ENCODE measurements at places on chromosomes 5 and 9.

GRCh38 chr5:116424951-116425350 lies 149.7 kb downstream of the SEMA6A start:
- DNase-seq: no peak

DNA sequence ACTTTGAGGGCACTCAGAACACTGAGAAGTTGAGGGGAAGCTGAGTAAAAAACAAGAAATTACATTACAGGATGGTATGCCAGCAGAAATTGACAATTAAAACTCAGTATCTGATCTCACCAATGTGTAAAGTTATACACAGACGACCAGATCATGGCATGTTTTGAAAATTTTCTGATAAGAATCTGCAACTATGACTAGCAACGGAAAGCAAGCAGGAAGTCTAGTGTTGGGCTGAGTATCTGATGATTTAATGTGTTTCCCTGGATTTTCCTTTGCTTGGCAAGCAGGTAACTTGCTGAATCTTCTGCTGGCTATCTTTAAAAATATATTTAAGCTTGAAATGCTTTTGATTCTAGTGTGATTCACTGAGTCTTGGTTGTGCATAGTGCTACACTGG lies 5.2 kb upstream of the GCNT4 start:
- no peak for DNase-seq

DNA sequence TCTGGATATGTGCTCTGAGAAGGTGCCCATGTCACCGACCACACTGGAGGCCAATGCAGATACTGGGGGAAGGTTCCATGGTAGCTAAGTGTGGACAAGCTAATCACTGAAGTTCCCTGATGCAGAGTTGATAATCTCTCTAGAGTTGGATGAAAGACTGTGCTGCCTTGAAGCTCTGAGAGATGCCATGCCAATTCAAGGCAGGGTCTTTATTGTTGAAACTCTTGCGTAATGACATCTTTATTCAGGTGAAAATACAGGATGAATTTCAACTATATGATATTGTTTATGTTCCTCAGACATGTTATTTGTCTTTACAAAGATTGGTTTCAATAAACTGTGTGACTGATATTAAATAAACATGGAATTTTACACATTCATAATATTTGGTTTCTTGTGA lies 167.6 kb upstream of the TMEM161B start:
- no peak for DNase-seq

DNA sequence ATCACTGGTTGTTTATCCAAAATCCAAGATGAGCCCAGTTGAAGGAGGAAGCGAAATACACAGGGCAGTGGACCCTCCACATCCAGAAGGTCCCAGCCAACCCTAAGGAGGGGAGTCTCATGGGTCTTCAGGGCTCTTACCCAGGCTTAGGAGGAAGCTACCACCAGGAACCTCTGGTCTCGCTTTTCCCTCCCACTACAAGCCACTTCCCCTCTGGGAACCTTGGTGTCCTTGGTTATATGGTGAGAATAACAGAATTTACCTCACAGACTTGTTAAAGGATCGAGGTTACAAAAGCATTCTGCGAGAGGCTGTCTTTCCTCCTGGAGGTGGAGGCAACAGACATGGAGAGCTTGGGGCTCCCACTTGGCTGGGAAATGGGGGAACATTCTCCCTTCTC lies 3.4 kb downstream of the HIGD2A start:
- no peak for DNase-seq

DNA sequence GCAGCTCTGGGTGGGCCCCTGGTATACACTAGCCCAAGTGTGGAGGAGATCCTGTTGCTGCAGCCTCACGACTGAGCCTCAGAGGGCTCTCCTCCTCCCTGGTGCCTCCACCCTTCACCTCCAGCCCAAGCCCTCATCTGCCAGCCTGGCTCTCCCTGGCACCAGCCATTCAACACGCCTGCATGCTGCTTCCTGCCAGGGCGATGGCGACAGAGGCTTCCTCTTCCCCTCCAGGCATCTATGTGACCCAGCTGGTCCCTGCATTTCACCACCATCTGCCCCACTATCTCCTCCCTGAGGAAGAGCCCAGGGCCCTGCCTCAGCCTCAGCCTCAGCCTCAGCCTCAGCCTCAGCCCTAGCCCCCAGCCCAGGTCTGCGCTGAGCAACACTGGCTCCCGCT lies 54.8 kb upstream of the ANGPTL2 start:
- no peak for DNase-seq

DNA sequence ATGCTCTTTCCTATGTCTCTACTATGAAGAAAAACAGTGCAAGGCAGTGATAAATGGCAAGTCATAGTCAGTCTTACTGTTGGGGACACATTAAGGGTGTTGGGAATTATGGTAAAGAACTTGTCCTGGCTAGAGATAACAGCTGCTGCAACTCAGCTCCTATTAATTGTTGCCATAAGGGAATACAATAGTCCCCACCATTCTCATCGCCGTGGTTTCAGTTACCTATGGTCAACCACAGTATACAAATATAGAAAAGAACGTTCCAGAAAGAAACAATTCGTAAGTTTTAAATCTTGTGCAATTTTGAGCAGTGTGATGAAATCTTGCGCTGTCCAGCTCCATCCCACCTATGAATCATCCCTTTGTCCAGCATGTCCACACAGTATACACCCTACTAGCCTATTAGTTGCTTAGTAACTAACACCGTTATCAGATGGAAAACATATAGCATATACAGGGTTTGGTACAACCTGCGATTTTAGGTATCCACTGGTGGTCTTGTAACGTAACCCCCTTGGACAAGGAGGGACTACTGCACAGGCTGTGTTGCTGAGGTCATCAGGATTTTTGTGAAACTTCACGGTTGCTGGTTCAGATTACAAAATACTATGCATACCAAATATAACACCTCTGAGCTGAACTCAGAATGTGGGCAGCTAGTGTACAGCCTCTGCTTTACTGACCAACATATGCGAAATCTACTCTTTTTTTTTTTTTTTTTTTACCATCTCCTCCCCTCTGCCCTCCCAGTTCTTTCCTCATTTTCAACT lies 53.5 kb downstream of the ZFR start:
- DNase-seq: no peak

DNA sequence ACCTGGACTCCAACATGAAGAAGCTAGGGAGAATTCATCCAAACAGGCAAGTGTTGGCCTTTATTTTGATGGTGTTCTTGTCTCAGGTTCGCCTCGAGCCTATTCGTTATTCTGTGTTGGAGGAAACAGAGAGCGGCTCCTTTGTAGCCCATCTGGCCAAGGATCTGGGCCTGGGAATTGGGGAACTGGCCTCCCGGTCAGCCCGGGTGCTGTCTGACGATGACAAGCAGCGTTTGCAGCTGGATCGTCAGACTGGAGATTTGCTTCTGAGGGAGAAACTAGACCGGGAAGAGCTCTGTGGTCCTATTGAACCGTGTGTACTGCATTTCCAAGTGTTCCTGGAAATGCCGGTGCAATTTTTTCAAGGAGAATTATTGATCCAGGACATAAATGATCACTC lies 367 bp downstream of the PCDHB4 start:
- DNase-seq: no peak

DNA sequence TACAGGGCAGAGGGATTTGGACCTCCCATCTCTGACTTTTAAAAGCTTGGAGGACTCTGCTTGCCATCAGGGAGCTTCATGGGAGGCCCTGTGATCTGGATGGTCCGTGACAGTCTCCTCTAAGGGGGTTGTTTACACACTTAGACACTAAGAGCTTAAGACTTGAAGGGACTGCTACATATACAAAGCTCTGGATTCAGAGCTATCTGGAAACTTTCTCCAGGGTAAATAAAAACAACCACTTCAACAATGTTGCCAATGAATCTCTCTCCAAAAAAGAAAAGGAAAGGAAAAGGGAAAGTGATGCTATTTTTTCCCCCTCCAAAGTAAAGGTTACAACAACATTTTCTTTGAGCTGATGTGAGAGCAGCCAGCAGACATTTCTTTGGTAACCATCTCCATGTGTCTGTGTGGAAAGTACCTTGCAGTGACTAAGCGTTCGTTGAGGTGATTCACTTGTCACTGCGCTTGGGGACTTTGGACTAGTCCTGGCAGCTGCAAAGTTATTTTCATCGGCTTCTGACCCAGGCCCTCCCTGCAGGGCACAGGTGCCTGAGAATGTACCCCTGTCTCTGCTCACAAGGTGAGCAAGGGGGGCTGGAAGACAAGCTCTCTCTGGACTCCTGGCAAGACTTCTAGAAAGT lies 262.1 kb upstream of the KLF4 start:
- DNase-seq: no peak

DNA sequence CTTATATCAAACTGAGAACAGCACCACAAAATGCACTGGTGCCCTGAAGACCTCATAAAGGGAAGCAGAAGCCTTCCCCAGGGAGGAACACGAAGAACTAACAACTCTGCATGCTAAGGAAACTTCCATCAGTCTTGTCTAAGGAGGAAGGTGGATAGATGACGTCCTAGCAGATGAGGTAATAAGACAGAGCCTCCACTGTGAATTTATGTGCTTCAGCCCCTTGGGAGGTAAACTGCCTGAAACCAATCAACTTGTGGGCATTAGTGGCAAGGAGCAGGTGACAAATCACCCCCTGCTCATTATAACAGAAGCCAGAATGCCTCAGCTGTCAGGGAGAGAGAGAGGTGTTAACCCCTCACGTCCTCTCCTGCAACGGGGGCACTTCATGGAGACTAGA lies 48.9 kb upstream of the SPIN1 start:
- DNase-seq: no peak

DNA sequence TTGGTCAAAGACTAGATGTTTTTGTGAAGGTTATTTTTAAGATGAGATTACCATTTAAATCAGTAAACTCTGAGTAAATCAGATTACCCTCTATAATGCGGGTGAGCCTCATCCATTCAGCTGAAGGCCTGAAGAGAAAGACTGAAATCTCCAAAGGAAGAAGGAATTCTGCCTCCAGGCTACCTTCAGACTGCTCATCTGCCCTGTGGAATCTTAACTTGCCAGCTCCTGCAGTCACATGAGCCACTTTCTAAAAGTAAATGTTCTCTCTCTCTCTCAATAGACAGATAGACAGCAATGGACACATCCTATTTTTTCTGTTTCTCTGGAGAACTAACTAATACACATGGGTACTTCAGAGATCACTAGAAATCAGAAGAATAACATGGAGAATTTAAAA lies 182.8 kb downstream of the CFAP90 start:
- no peak for DNase-seq

- DNase-seq: no peak
Observed at GRCh38 chr5:53080271-53080670, 29.3 kb downstream of the MOCS2 start.

DNA sequence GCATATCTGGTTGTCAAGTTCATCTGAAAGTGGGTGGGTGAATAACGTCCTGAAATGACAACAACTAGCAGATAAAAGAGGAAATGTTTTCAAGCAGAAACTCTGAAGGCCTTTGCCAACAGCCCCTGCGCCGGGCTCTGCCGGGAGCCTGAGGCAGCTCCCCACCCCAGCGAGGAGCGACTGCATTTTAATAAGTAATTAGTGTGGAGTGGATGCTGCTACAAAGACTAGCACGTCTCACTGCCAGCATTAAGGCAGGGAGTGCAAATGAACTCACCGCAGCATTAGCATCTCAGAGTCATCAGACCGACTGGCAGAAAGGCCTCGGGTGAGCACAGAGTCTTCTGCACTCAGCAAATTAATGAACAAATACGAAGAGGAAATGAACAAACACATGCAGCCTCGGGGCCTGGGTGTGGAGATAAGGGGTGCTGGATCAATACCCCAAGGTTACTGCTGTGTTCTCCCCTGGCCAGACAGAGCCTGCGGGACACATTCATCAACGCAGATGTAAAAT lies 63.8 kb downstream of the VAV2 start:
- DNase-seq: no peak

GRCh38 chr9:25857147-25857546 lies 178.9 kb upstream of the TUSC1 start:
- DNase-seq: no peak

Data from activated CD4-positive, alpha-beta T cell treated with anti-CD3 and anti-CD28 coated beads, Interleukin-2, amount 50 U/mL, for 1 hour (primary cell).